ENCODE measurements at places on chromosomes 7 and 10.
A peak's percentile ranks its signal among the peaks of the same experiment; 100 is the strongest.

GRCh38 chr10:58438986-58439385 lies 53.8 kb downstream of the TFAM start:
- no peak for DNase-seq

DNA sequence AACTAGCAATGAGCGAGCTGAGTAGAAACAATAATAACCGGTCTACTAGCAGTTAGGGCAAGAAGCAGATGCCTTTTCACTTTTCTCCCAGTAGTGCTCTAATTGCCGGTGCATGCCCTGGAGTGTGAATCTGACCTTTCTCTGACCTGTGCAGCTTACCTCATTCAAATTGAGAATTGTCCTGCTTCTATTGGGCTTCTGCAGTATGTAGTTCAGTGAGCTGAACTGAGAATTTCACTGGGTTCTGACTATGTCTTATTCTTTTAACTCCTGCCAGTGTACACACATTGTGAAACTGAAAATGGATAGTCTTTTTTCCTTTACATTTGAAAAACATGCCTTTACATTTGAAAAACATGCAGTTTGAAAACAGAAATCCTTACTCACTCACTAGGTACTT lies 157.9 kb upstream of the GRM3 start:
- no peak for DNase-seq

GRCh38 chr10:131206111-131206995 lies 105.2 kb downstream of the TCERG1L start:
- no peak for DNase-seq

DNA sequence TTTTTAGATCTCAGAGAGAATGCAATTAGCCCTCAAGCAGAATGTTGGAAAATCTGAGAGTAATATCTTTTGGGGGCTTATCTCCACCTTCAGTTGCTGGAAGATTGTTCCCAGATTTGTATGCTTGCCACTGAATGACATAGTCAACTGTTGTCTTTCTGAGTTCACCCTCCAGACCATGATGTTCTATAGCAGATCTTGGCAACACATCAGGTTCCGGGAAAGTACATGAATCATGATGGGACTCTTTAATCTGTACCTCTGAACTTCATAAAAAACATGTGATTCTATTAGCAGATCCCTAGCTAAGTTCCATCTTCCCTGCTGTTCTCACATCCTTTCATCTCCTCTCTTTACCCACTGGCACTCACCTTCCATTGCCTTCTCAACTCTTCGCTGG lies 68.9 kb downstream of the PLCE1 start:
- DNase-seq: no peak

- no peak for DNase-seq
These were observed 1.4 kb downstream of the HECW1 start for GRCh38 chr7:43113622-43114457.

GRCh38 chr10:108055506-108055905 lies 891.0 kb upstream of the SORCS1 start:
- DNase-seq: no peak

GRCh38 chr10:1686491-1686749 lies 50.9 kb downstream of the ADARB2 start:
- no peak for DNase-seq

DNA sequence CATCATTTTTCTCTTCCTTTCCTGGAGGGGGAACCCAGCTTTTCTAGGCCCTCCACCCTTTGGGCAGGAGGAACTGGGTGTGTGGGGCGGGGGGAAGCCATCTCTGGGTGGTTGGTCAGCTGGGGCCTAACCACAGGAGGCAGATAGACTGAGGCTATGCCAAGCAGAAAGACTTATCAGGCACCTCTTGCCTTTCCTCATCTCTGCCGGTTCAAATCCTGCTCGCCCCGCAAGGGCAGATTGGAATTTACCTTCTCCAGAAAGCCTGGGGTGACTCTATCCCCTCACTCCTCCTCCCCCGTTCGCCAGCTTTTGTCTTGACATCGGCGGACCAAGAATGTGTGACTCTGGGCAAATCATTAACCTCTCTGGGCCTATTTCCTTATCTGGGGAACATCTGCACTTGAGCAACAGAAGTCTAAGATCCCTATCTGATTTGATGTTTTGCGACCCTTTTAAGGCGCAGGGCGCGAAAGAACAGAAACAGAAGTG lies 584 bp upstream of the GARS1 start:
- DNase-seq: no peak

DNA sequence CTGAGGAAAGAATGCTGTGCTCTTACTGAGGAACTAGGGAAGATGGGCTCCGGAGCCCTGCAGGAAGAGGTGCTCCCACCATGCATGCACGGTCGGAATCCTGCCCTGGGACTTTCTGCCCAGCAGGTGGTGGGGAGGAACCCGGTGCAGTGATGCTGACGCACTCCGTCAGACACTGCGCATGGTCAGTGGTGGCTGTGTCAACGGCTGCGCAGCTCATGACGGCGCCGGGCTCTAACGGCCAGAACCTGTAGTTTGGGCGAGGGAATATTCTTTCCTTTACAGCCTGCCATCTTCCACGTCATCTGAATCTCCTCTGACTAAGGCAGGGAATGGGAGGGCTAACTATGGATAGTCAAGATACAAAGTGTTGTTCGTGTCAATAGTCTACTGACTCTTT lies 189.2 kb upstream of the MGMT start:
- DNase-seq: no peak

GRCh38 chr7:130723784-130724183 lies 10.2 kb downstream of the KLF14 start:
- no peak for DNase-seq

DNA sequence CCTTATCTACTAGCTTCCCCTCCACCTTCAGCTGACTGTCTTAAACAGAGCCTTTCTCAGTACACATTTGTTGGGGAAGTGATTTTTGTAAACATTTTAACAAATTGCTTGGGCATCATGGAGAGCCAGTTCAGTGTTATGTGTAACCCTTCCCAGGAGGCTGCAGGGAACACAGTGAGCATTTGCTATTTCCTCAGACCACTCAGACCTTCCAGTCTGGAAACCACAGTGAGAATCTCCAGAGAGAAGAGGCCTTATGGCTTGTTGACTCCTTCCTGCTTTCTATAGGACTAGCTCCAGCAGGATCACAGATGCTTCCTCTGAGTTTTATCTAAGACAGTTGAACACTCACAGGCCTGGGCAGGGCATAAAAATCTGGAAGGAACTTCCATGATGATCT lies 409.8 kb upstream of the NPVF start:
- no peak for DNase-seq

- DNase-seq: no peak
These were observed 28.7 kb downstream of the FRMD4A start for GRCh38 chr10:14302035-14302434.

DNA sequence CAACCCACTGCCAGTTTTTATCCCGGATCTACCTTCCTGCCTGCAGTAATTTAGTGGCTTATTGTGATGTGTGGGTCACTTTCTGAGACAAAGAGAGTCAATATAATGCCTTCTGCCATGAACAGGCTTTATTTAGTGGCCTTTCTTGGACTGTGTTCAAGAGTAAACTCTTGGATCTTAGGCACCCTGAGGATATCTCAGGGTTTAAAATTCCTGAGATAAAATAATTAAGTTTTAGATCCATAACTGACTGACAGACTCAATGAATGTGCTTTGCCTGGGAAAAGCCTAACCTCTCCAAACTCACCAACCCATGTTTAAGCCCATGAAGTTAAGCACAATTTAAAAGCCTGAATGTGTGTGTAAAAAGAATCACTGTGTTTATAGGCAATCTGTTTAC lies 564.3 kb downstream of the LRMDA start:
- DNase-seq: no peak

- DNase-seq: peak; percentile 59
These were observed 876 bp downstream of the DNAH11 start for GRCh38 chr7:21543528-21544302.

DNA sequence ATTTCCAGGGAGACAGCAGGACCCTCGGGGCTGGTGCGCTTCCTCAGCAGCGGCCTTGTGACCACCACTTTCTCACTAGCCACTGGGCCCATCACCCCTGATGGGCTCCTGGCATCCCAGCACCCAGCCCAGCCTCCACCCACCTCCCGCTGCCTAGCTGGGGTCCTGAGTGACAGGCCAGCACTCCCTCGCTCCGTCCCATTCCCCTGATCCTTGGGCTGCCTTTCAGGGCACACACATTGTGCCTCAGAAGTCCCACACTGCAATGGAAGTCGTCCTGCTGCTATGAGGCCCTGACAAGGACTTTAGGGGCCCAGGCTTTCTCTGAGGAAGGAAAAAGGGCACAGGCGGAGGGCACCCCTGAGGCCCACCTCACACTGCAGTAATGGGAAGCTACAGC lies 12.4 kb downstream of the CAMK2B start:
- DNase-seq: no peak

- no peak for DNase-seq
These were observed 173.5 kb upstream of the RNF32 start for GRCh38 chr7:156466955-156467625.

DNA sequence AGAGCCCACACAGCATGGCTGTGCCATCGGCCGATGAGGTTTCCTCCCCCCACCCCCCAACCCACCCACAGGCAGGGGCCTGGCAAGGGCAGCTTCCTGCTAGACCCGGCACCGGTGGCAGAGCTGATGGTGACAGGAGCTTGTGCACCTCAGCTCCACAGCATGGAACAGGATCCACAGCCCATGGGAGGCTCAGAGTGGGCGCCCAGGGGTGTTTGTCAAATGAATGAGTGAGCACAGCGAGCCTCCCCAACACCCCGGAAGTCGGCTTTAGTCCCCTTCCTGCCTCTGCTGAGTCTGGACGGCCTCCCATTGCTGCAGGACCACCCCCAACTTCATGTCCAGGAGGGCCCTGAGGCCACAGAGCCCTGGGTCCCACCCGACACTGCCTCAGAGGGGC lies 68.9 kb downstream of the PDGFA start:
- no peak for DNase-seq

GRCh38 chr7:142607351-142607750 lies 141.9 kb upstream of the PRSS1 start:
- DNase-seq: no peak

GRCh38 chr10:115985786-115986185 lies 287.2 kb downstream of the GFRA1 start:
- no peak for DNase-seq

DNA sequence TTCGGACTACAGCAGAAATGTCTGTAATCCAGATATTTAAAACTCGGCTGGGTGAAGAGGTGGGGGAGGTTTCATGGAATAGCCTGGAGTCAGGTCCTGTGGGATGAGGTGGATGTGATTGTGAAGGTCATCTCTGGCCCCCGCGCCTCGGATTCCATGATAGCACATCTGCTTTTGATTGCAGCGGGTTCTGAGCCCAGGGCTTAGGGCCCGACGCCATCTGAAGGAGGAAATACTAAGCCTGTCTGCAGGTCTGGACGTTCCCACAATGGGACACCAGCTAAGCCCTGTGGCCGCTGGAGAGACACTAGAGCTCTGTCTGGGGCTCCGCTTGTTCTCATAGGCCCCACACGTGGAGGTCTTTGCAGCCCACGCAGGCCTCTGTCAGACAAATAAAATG lies 328.7 kb downstream of the CXCL12 start:
- no peak for DNase-seq

GRCh38 chr7:645606-646005 lies 80.9 kb upstream of the DNAAF5 start:
- DNase-seq: no peak

GRCh38 chr10:27448921-27449320 lies 55.2 kb upstream of the RAB18 start:
- no peak for DNase-seq

DNA sequence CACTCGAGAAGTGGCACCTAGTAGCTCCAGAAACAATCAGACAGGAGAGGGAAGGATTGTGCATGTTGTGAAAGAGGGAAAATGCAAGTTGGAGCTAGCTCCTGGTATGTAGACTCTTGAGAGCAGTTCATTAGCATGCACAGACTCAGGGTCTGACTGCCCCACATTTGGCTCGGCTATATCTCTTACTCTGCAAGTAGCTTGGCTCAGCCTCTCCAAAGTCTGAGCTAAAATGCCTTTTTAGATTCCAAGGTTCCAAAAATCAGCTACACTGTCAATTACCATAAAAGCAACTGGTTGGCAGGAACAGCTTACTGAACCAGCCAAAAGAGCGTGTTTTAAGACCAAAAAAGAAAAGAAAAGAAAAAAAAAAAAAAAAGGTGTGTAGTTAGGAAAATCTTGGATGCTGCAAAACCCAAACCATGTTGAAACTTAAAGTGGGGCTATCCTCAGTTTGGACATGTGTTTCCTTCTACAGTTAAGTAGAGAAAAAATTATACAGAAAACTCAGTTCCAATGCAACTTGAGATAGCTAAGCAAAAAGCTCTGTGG lies 65.5 kb downstream of the MKX start:
- peak; percentile 74 for DNase-seq

DNA sequence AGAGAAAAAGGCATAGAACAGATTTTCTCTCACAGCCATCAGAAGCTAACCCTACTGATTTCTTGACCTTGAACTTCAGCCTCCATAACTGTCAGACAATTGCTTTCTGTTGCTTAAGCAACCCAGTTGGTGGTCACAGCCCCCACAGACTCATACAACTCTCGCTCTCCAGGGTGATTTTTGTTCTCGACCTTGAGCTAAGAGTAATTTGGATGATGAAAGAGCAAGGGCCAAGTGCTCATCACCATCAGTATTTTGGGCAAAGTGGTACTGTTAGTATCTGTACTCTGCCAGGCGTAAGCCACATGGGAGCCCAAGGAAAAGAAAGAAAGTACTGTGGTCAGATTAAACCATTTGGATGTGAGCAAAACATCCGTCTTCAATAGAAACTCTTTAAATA lies 81.9 kb downstream of the AOAH start:
- no peak for DNase-seq

- no peak for DNase-seq
These were observed 8.3 kb upstream of the KAZALD1 start for GRCh38 chr10:101053516-101053915.

DNA sequence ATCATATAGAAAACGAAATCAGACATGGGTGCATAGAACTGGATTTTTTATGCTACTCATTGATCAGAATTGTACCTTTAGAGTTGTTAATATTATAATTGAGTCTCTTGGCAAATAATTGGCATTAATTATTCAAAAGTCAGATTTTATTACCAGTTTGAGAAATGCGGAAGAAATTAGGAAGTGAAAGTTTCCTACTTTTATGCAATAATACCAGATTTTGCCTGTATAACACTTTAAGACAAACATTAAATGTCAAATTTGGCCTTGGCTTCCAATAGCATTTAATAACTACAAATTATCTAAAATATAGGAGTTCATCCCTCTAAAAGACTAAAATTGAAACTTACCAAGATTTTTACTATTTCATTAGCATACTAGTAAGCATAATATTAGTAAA lies 6.8 kb upstream of the TFEC start:
- DNase-seq: no peak

GRCh38 chr10:80158598-80159127 lies 26.1 kb downstream of the PLAC9 start:
- DNase-seq: peak; percentile 64

GRCh38 chr7:721619-722248 lies 4.8 kb upstream of the DNAAF5 start:
- no peak for DNase-seq

Measured in lung (tissue), 17 donors.